ENCODE measurements at places on chromosomes 6 and 20.

DNA sequence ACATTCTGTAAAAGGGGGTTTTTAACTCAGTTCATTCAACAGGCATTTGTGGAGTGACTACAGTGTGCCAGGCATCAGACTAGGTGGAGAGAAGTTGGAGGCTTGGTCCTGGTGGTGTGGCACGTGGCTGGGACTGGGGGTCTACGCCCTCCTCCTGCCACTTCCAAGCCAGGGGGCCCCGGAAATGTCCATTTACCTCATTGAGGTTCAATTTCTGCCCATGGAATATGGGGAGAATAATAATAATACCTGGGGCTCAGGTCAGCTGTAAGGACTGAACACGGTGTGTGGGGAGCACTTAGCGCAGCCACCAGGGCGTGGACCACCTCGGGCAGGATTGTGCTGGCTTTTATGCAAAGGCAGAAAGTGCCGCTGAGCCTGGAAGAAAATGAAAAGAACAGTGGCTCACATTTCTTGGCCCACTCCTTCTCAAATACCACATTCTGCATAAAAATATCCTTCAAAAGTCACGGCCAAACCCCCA lies 229.4 kb downstream of the ANKRD60 start:
- DNase-seq: no peak

GRCh38 chr6:137849981-137850714 lies 16.9 kb upstream of the TNFAIP3 start:
- no peak for DNase-seq

GRCh38 chr6:168078943-168079405 lies at the start of gene FRMD1:
Gene FRMD1 (minus strand): TSS chr6:168079212. CDS start chr6:168079094, 118 bp downstream.
- no peak for DNase-seq

GRCh38 chr20:58310291-58310782 lies 822 bp downstream of the RAB22A start:
- DNase-seq: no peak

- DNase-seq: no peak
Observed at GRCh38 chr6:28814032-28814976, 109.5 kb downstream of the TRIM27 start.

GRCh38 chr6:143349530-143349929 lies 101.0 kb downstream of the ADAT2 start:
- DNase-seq: no peak

DNA sequence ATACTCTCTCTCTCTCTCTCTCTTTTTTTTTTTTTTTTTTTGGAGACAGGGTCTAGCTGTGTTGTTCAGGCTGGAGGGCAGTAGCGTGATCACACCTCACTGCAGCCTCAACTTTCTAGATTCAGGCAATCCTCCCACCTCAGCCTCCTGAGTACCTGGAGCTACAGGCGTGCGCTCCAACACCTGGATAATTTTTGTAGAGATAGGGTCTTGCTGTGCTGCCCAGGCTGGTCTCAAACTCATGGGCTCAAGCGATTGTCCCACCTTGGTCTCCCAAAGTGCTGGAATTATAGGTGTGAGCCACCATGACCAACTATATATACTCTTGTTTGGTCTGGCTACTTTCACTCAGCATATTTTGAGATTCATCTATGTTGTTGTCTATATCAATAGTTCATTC lies 154.9 kb downstream of the ZFAND3 start:
- no peak for DNase-seq

GRCh38 chr20:1881240-1881835 lies 13.9 kb upstream of the SIRPA start:
- no peak for DNase-seq

- no peak for DNase-seq
Observed at GRCh38 chr20:43092386-43093088, 97.2 kb downstream of the PTPRT start.

DNA sequence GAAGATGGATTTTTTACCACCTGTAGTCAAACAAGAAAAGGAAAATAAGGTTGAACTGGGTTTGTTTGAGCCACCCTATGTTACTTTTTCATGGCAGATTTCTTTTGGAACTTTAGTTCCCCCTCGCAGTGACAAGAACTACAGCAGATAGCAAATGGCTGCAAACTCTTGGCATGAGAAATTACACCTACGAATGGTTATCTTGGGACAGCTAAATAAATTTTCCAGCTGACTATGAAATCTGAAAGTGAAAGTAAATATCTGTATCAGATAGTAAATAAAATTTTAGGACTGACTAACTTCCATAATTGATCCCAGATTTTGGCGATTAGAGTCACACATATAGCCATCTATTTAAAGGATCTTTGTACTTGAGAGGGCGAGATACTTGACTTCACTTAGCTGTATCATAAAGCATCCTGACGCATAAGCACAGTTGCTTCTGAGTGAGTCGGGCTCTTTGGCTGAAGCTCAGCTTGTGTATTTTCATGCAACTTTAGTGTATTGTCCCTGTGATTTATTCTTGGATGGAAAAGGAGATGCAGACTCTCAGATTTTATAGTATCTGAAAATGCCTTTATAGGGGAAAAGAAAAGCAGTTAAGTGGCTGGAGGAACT lies 125.3 kb upstream of the B3GAT2 start:
- DNase-seq: no peak

- no peak for DNase-seq
Observed at GRCh38 chr6:6826095-6826901, 237.8 kb downstream of the LY86 start.

DNA sequence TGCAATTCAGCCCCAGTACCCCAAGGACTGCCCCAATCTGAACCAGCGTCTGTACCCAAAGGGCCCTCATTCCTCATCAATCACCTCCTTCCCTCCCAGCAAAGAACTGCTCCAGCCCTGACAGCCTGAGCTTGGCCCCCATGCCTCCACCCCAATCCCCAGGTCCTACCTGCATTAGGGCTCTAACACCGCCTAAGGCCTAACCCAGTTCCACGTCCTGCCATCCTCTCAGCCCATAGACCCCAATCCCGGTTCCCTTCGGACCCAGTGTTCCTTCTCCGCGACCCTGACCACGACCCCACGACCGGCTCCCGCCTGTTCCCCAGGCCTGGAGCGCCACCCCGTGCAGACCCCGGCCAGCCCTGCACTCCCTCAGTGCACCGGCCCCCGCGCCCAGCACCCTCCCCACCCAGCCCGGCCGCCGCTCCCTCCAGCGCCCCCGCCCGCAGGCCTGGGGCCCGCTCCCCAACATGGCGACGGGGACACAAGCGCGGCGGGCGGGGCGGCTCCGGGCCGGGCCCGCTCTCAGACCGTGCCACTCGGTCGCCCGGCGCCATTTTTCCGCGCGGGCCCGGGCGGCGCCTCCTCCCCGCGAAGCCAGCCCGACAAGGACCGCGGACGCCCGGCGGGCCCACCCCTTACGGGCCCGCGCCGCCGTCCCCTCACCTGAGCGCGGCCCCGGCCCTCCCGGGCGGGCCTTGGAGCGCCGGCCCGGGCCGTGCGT lies 483 bp downstream of the NCOA6 start:
- peak; percentile 56 for DNase-seq

- DNase-seq: no peak
Observed at GRCh38 chr20:39839399-39840119, 849.5 kb downstream of the MAFB start.

GRCh38 chr20:45056473-45057173 lies 44.3 kb downstream of the KCNS1 start:
- DNase-seq: no peak

GRCh38 chr6:45044510-45045252 lies 283.4 kb upstream of the RUNX2 start:
- DNase-seq: no peak

- no peak for DNase-seq
Observed at GRCh38 chr6:99091985-99092384, 144.2 kb upstream of the FBXL4 start.

GRCh38 chr6:13159300-13159699 lies 169.0 kb downstream of the TBC1D7 start:
- no peak for DNase-seq

- DNase-seq: peak; percentile 62
Observed at GRCh38 chr6:118283766-118284165, 264.3 kb upstream of the PLN start.

DNA sequence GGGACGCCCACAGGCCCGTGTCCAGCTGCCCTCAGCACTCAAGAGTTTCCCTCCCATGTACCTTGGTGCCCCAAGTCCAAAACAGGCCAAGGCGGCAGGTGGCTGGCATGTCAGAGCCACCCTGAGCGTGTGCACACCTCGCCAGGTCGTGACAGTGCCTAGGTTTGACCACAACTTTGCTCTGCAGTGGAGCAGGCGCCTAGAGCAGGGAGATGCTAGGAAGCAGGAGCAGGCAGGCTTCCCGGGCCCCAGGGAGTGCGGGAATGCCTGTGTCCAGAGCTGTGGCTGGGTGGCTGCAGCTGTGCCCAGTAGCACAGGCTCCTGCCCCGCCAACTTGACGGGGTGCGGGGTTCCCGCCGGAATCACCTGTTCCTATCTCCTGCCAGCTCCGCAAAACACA lies 380.8 kb upstream of the IMPG1 start:
- DNase-seq: no peak

GRCh38 chr6:108702106-108702851 lies 141.6 kb downstream of the FOXO3 start:
- DNase-seq: no peak

DNA sequence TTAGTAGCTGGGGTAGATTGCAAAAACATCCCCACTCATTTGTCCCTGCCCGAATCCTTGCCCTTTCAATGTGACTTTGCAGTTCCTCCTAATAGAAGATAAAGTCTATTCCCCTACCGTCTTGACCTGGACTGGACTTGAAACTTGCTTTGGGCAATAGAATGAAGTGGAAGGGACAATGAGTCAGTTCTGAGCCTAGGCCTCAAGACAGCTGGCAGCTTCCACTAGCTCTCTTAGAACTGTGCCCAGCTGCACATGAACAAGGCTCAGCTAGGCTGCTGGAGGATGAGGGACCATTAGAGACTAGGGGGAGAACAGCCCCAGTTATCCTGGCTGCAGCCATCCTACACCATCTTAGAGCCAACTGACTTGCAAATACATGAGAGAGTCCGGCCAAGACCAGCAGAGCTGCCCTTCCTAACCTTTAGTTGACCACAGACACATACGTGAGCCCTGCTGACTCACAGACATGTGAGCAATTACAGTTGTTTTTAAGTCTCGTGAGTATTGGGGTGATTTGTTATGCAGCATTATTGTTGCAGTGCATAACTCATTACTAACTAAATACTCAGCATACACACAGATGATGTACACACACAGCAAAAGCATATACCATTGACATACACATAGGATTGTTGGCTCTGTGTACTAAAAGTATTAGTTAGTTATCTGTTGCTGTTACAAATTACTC lies 105.5 kb downstream of the DHX35 start:
- no peak for DNase-seq

DNA sequence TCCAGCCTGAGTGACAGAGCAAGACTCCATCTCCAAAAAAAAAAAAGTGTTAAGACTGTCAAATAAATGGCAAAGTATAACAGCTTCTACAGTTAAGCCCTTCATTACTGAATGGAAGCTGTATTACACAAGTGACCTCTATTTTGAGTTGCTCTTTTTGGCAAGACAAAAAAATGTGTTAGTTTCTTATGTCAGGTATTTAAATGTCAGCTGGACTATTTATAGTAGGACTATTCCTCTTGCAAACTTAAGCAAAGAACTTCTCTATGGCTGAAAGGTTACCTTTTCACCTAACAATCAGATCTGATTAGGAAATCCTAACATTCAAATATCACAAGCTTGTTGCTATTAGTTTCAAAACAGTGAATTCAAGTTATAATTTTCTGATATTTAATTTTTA lies 12.4 kb downstream of the UBE2V1 start:
- DNase-seq: no peak

DNA sequence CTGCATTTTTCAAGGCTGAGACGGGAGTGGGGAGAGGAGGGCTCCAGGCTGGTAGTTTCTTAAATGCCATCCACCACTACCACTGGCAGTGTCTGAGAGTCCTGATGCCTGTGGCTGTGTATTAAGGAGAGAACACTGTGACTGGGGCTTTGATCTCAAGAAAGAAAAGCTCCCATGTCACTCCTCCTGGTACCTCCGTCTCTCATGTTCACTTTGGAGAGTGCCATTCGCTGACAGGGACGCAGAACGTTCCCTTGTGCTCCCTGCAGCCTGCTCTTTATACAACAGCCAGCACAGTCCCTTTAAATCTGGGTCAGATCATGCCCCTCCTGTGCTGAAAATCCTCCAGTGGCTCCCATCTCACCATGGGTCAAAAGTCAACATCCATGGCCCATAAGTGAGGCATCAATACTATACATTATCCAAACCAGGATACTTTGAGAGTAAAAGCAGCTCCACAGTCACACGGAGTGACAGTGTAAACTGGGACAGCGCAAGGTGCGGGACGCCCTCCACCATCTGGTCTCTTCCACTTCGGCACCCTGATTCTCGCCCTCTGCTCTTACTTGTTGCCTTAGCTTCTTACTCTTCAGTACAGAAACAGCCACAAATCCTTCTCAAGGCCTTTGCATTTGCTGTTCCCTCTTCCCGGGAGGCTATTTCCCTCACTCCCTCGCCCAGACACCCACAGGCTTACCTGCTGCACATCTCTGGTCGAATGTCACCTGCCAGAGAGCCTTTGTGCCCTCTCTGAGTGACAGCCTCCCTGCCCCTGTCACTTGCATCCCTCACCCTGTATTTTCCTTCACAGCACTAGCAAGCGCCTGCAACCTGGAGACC lies 20.0 kb downstream of the PDYN start:
- DNase-seq: no peak

- no peak for DNase-seq
Observed at GRCh38 chr20:40849456-40849855, 160.4 kb upstream of the MAFB start.

DNA sequence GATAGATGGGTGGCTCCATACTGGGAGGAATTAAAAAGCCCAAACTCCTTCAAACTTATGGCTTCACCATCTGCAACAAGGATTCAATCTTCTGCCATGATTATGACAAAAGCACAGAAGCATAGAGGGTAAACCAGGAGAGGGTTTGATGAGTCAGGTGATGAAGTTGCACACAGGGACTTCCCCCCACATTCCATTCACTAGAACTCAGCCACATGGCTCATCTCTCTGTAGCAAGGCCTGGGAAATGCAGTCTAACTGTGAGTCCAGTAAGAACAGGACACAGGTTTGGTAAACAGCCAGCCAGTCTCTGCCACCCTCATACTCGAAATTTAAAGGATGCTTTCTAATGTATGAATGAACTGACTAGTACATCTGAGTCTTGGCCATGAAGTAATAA lies 142.9 kb downstream of the HIVEP2 start:
- DNase-seq: no peak

GRCh38 chr6:30876039-30876730 lies 8.1 kb upstream of the DDR1 start:
- no peak for DNase-seq

DNA sequence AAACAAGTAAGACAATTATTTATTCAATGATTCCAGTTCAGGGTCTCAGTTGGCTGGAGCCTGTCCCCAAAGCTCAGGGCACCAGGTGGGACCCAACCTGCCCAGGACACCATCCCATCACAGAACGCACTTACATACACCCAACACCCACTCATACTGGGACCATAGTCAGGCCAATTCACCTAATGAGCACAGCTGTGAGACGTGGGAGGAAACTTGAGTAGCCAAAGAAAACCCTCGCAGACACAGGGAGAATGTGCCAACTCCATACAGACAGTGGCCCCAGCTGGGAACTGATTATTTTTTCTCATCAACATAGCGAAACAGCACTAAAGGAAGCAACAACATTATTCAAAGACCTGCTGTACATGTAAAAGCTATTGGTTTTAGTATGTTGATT lies 58.6 kb upstream of the DOK5 start:
- no peak for DNase-seq
